Posterior cingulate gyrus (tissue), 11 donors: ENCODE measurements at places on chromosomes 16 and 17.

- DNase-seq = no peak
These were observed 55.3 kb downstream of the CCDC57 start for GRCh38 chr17:82157046-82158035.

DNA sequence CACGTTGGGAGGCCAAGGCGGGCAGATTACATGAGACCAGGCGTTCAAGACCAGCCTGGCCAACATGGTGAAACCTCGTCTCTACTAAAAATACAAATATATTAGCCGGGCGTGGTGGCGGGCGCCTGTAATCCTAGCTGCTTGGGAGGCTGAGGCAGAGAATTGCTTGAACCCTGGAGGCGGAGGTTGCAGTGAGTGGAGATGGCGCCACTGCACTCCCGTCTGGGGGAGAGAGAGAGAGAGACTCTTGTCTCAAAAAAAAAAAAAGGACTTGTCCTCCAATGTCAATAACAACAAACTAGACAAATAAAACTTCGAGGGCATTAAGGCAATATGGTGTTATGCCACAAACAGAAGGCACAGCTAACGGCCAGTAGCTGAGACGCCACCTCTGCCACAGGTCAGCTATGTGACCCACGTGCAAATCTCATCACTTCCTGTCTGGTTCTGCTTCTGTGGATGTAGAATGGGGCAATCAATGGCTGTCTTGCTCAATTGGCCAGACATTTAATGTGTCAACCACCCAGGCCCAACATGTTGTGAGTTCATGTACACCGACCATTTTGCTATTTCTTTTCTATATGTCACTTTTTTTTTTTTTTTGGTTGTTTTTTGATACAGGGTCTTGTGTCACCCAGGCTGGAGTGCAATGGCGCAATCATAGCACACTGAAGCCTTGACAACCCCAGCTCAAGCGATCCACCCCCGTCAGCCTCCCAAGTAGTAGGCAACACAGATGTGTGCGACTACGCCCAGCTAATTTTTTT, 834 bp upstream of the TXNDC11 start:
- DNase-seq = no peak

- no peak for DNase-seq
These were observed 76.4 kb upstream of the TBX2 start for GRCh38 chr17:61323003-61323908.

DNA sequence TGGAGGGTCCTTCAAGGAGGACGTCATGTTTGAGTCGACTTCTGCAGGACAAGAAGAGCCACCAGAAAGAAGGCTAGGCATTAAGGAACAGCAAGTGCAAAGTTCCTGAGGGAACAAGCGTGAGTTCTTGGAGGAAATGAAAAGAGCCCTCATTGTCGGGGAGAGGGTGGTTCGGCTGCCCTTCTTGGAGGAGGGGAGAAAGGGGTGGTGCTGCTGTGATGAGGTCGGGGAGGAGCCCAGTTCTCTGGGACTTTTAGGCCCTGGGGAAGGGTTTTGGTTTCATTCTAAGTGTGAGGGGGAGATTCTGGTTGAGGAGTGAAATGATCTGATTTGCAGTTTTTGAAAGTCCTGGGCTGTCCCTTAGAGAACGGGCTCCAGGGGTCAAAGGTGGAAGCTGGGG, 4.1 kb downstream of the BICDL2 start:
- no peak for DNase-seq

GRCh38 chr17:13355054-13355453, 246.7 kb downstream of the HS3ST3A1 start:
- no peak for DNase-seq

GRCh38 chr16:52471650-52472370, 75.1 kb downstream of the TOX3 start:
- DNase-seq = no peak

DNA sequence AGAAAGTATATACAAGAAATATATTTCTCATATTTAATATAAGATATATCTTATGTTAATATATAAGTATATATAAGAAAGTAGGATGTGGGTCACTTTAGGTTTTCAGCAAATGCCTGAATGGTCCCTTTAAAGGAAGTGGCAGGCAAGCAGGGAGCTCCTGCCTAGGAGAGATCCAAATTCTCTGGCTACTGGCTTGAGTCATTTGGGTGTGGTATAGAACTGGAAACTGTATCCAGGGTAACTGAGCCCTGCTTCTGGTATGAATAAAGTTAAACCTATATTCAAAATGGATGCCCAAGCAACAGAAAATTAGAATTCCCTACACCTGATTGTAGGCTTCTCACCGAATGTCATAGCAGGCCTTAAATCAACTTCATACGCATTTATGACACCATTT, 144.4 kb downstream of the ZNF18 start:
- no peak for DNase-seq

DNA sequence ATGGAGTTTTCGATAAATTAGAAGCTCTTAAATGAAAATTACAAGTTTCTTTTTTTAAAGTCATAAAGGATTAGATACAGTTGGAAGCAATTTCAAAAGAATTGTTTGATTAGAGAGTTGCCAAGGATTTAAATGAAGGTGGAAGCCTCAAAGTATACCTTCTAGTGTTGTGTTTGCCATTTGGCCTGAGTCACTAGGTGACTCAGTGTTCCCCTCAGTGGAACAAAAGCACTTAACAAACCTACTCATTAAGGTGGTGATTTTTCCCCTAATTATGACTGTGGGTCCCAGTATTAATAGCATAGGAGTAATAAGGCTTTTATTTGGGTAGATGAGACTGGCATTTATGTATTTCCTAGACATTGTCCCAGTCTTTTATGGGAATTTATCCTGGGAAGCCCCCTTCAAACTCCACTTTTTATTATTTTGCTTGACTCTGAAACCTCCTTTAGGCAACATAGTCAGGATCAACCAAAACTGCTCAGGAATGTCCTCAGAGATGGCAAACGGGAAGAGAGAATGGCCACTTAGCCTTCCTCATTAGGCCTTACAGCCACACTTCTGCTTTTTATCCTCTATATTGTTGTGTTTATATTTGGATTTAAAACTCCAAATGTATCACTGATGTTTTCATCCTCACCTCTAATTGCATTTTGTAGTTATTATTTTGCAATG, 161.0 kb downstream of the FTO start:
- no peak for DNase-seq

- no peak for DNase-seq
These were observed 197.6 kb downstream of the XYLT1 start for GRCh38 chr16:17273142-17273561.

DNA sequence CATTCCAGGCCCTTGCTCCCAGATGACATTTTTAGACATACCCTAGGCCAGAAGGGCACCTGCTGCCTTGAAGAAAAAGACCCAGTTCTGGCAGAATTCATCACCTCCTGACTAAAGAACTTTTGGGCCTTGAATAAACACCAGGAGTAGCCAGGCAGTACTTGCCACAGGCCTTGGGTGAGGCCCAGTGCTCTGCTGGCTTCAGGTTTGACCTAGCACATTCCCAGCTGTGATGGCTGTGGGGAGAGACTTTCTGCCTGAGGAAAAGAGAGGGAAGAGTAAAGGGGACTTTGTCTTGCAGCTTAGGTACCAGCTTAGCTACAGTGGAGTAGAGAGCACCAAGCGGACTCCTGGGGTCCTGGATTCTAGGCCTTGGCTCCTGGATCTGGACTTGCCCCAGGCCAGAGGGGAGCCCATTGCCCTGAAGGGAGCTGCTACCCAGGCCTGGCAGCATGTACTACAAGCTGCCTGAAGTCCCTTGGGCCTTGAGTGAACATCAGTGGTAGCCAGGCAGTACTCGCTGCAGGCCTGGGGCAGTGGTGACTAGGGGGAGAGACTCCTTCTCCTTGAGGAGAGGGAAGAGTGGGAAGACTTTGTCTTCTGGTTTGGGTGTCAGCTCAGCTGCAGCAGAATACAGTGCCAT, 44.3 kb downstream of the ABCA8 start:
- no peak for DNase-seq

GRCh38 chr17:9467518-9467917, 108.1 kb downstream of the STX8 start:
- DNase-seq = no peak

DNA sequence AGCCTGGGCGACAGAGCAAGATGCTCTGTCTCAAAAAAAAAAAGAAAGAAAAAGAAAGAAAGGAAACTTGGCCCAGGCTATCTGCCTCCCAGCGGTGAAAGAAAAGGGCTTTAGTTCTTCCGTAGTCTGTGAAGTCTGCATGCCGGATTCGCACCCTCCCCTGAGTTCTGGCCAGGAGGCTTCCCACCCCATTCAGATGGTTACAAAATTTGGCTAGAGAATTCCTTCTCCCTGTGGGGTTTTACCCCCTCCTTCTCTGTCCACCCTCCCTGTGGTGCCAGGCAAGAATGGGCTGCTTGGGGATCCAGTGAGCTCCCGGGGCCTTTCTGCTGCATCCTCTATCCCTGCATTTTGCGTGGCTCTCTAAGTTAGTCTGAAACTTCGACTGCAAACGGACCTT, 37.8 kb downstream of the PAFAH1B1 start:
- DNase-seq = no peak

GRCh38 chr17:11671126-11671525, 72.9 kb downstream of the DNAH9 start:
- DNase-seq = no peak

GRCh38 chr17:74172700-74173099, 30.8 kb upstream of the RPL38 start:
- DNase-seq = no peak

DNA sequence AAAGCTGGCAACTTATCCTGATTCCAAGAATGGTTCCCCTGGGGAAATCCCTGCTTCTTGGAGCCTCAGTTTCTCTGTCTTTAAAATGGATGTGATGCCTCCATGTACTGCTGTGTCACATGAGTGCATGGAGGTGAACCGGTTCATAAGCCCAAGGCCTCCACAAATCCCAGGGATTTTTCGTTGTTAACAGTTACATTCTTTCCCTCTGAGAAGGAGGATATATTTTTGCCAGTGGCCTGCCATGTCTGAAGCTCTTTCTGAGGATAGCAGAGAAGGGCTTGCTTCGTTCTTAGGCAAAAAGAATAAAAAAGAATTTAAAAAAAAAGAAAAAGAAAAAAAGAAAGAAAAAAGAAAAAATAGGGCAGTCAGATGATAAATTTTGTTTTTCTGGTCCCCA, 52.2 kb upstream of the CIBAR2 start:
- no peak for DNase-seq

- no peak for DNase-seq
These were observed 12.6 kb upstream of the SRRM2 start for GRCh38 chr16:2739625-2740430.

DNA sequence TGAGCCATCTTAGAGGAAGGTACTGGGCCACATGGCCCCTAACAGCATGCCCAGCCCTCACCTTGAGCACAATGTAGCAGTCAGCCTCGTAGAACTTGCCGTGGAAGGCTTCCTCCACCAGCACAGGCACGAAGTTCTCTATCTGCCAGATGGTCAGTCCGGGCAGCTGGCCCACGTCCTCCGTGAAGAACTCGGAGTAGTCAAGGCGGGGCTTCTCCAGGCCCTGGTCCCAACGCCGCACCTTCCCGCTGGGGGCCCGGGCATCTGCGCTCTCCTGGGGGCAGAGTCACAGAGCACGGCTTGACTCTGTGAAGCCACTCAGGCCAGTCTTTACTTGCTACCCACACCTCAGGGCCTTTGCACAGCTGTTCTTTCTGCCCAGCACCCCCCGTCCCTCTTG, 7.3 kb downstream of the FLII start:
- no peak for DNase-seq
